ENCODE measurements at places on chromosomes 6 and 20.

GRCh38 chr6:151807513-151808370, at the start of gene ESR1:
ESR1 (plus strand) TSS chr6:151807682; CDS start chr6:151807913, 231 bp downstream.
- no peak for DNase-seq

- no peak for DNase-seq
Measured at GRCh38 chr6:148521586-148521985, 178.9 kb downstream of the SASH1 start.

DNA sequence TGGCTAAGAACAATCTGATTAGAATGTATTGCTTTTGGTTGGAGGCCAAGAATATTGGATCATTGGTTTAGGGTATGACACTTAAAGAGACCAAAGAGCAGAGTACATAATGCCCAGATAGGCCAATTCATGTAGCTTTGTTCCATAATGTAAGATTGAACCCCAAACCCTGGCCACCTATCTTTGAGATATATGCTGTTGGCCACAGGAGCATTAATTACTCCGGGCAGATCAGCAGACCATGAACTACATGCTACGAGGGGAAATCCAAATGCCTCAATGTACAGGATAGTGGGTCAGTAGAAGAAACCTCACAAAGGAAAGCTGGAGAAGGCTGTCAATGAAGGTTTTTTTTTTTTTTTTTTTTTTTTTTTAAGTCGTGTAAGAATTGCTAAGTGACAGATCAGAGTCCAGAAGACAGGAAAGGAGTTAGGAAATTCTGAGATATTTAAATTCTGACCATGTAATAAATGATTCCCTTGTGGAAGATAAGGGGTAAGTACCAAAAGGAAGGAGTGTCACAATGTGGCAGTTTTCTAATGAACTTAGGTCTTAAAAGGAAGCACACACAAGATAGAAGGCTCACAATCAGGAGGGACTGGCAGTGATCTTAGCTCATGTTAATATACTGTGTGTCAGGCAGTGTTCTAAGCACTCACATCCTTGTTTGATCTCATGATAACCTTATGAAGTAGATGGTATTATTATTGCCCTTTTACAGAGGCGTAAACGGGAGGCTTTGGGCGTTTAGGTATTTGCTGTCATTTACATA, 61.4 kb downstream of the CARMIL1 start:
- no peak for DNase-seq

DNA sequence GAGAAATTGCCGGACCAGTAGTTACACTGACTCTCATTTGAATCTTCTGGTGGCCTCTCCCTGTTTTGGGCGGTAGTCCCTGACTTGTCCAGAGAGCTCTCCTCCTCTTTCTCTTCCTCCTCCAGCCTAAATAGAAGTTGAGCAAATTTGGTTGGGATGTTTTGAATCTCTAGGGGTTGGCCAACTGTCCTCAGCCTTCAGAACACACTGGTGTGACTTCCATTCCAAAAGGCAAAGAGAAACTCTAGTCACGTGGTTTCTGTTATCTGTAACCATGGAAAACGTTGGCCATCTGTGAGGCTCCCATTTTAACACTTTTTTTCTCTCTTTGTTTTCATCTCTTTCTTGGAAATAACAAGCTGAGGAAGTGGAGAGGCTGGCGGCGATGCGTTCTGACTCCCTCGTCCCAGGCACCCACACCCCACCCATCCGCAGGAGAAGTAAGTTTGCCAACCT, 275.3 kb downstream of the TBC1D7 start:
- DNase-seq = no peak

DNA sequence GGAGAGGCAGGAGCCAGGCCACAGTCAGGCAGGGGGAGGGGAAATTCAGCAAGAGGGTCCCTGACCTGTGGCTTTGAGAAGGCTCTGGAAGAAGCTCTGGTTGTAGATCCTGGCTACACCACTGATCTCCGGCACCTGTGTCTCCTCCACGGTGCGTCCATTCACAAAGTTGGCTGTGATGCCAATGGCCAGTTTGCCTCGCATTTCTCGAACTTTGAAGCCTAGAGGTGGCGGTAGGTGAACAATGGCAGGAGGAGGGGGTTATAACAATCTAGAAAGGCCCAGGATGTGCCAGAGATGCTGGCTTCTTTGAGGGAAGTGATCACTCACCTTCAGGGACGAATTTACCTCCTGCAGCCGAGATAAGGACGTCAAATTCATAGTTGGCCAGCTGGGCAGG, 3.4 kb downstream of the MICAL1 start:
- no peak for DNase-seq
